ENCODE measurements at places on chromosomes 12 and 14. TPM values are rescaled to one million over a fixed set of nuclear protein-coding genes. Genes with fewer than 3 reads are reported as not detected.

The TMBIM6 gene
- 370 TPM for total RNA-seq

The APOF gene
- total RNA-seq, result not detected

The B4GALNT3 gene
- 2.6 TPM for total RNA-seq

The TMEM117 gene
- total RNA-seq, result 7.3 TPM
